ENCODE measurements at places on chromosomes 4 and X. TPM values are rescaled to one million over a fixed set of nuclear protein-coding genes. Genes with fewer than 3 reads are reported as not detected.

Gene DCLK2
- total RNA-seq = 18.3 TPM

Gene NIPAL1
- total RNA-seq = 2.4 TPM

Gene FABP2
- total RNA-seq = not detected

Gene GPR34
- 38.6 TPM for total RNA-seq

Gene PPEF2
- not detected for total RNA-seq

DNA sequence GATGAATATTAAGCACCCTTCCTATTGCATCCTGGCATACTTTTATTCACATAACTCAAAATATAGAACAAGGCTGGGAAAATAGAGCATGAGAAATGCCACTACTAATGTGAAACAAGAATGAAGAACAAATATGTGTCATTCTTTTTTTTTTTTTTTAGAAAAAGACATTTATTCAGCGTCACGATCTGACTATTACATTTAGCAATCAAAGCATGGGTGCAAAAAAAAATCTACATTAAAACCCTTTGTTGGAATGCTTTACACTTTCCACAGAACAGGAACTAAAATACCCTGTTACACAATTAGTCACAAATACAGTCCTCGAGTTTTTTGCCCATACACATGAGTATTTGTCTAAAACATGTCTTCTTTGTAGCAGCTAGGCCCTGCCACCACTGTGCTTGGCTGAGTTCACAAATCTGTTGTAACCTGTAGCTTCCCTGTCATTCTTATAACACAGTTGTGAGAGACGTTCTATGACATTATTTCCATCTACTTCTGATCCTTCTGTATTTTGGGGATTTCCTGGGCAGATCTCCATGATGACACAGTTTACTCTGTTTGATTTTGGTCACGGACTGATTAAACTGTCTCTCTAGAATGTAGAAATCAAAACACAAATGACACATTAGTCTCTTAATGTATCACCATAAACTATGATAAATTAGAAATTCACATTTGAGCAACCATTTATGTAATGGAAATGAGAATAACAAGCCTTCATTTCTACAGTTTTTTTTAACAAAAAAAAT is 9.4 kb upstream of the TET2 start:
- no peaks in the 10 kb centered on the region for H3K4me1 ChIP-seq
- no peak overlapping the region for H3K27ac ChIP-seq
- no peak overlapping the region for H3K4me3 ChIP-seq
- H3K36me3 ChIP-seq = no peaks in the 10 kb centered on the region
- no peaks in the 10 kb centered on the region for H3K27me3 ChIP-seq

DNA sequence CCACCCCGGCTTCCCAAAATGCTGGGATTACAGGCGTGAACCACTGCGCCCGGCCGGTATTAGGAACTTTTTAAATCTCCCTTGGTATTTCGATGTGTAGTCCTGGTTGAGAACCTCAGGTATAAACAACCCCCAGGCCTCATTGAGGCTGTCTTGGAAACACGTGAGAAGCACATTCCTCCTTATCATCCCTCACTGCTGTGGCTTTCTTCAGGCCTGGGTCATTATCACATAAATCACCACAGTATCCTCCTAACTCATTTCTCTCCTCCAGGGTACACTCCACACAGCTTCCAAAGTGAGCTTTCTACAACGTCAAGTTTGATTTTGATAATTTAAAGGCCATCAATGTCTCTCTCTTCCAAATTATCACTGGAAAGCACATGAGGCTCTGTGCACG is 198.2 kb downstream of the DCHS2 start:
- H3K4me1 ChIP-seq = no peaks in the 10 kb centered on the region
- H3K36me3 ChIP-seq = no peaks in the 10 kb centered on the region
- H3K27me3 ChIP-seq = no peaks in the 10 kb centered on the region
- DNase-seq = no peak
- H3K27ac ChIP-seq = no peak overlapping the region
- no peak overlapping the region for H3K4me3 ChIP-seq

GRCh38 chrX:75061701-75062100 is 94.4 kb downstream of the ABCB7 start:
- no peaks in the 10 kb centered on the region for H3K27me3 ChIP-seq
- no peaks in the 10 kb centered on the region for H3K36me3 ChIP-seq
- H3K27ac ChIP-seq = no peak overlapping the region
- H3K4me1 ChIP-seq = no peaks in the 10 kb centered on the region
- H3K4me3 ChIP-seq = no peak overlapping the region
- no peak for DNase-seq

- no peaks in the 10 kb centered on the region for H3K36me3 ChIP-seq
- no peaks in the 10 kb centered on the region for H3K27me3 ChIP-seq
- DNase-seq = no peak
Measured at GRCh38 chr4:185886832-185887524, 75.0 kb upstream of the SORBS2 start.

- H3K4me3 ChIP-seq = no peak overlapping the region
- H3K27me3 ChIP-seq = no peaks in the 10 kb centered on the region
- no peak overlapping the region for H3K27ac ChIP-seq
- H3K36me3 ChIP-seq = no peaks in the 10 kb centered on the region
- no peak for DNase-seq
Measured at GRCh38 chr4:40511036-40511614, 118.5 kb downstream of the RBM47 start.

GRCh38 chr4:101201421-101201820 is 145.9 kb downstream of the PPP3CA start:
- H3K4me1 ChIP-seq = peaks cover 20% of the 10 kb centered on the region
- H3K4me3 ChIP-seq = no peak overlapping the region
- no peak overlapping the region for H3K27ac ChIP-seq
- no peaks in the 10 kb centered on the region for H3K36me3 ChIP-seq

- H3K4me1 ChIP-seq = no peaks in the 10 kb centered on the region
- DNase-seq = no peak
- H3K4me3 ChIP-seq = no peak overlapping the region
- H3K27me3 ChIP-seq = no peaks in the 10 kb centered on the region
- H3K36me3 ChIP-seq = no peaks in the 10 kb centered on the region
- H3K27ac ChIP-seq = no peak overlapping the region
Measured at GRCh38 chr4:137611998-137612700, 79.9 kb upstream of the PCDH18 start.

- no peaks in the 10 kb centered on the region for H3K36me3 ChIP-seq
- H3K4me1 ChIP-seq = no peaks in the 10 kb centered on the region
- H3K4me3 ChIP-seq = no peak overlapping the region
- no peak for DNase-seq
Measured at GRCh38 chrX:79065696-79066095, 78.8 kb upstream of the GPR174 start.
